ENCODE measurements at places on chromosomes 7 and 10.

DNA sequence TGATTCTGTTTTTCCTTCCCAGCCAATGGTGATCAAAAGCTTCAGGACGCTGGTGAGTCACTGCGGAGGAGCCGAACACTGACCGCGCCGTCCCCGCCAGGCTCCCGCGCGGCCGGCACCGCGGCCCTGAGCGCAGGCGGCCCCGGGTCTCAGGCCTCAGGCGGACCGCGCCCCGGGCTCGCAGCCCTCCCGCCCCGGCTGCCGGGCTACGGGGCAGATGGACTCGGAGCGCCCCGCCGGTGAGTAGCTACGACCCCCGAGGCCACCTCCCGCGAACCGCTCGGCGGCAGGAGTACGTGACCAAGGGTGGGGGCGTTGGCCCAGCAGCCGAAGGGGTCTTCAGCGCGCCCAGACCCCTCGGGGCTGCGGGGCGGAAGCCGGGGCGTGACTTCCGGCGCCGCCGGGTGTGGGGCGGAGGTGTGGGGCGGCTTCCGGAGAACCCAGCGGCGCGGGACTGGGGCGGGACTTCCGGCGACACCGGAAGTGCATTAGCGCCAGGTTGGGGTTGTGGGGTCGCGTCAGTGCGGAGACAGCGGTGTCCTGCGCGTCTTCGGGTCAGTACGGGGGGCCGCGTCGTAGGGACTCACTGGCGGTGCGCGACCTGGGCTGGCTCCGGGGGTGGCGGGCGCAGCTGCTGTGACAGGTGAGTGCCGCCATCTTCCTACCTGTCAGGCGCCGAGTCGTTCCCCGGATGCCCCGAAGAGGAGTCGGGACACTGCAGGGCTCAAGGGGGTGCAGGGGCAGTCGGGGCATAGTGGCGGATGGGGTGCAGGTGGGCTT lies at the start of gene WDR37:
Gene WDR37 (plus strand): TSS at position 60 of the 780 bp plus-strand sequence. CDS start 15,771 bp downstream, outside the sequence.
- peak; percentile 84 for DNase-seq

GRCh38 chr7:158959954-158960353 lies 103.6 kb downstream of the DYNC2I1 start:
- no peak for DNase-seq

- DNase-seq: no peak
Observed at GRCh38 chr7:66804001-66804400, 63.5 kb downstream of the RABGEF1 start.

GRCh38 chr10:78742730-78743615 lies 325.8 kb upstream of the ZMIZ1 start:
- no peak for DNase-seq

- no peak for DNase-seq
Observed at GRCh38 chr7:111324228-111324627, 233.3 kb downstream of the LRRN3 start.

All from activated T-helper 1 cell treated with Interleukin-2 at 50 U/mL for 16 hours (primary cell).